GM13976 (cell line): ENCODE measurements at places on chromosomes 11 and 22.

DNA sequence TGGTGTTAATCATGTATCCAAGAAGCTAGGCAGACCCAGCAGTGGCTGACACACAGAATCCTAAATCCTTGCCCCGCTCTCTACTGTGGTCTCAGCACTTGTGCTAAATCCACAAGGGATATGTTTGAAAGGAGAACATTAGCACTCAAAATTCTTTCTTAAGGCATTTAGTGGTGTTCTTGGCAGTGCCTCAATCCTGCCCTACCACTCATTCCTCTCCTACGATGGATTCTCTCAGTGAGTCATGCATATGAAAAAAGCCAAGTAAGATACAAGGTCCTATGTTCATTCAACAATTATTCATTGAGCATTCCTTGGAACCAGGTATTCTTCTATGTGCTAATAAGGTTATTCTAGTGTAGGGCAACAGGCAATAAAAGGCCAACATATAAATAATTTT, 31.2 kb downstream of the RRP8 start:
- no peak for DNase-seq

DNA sequence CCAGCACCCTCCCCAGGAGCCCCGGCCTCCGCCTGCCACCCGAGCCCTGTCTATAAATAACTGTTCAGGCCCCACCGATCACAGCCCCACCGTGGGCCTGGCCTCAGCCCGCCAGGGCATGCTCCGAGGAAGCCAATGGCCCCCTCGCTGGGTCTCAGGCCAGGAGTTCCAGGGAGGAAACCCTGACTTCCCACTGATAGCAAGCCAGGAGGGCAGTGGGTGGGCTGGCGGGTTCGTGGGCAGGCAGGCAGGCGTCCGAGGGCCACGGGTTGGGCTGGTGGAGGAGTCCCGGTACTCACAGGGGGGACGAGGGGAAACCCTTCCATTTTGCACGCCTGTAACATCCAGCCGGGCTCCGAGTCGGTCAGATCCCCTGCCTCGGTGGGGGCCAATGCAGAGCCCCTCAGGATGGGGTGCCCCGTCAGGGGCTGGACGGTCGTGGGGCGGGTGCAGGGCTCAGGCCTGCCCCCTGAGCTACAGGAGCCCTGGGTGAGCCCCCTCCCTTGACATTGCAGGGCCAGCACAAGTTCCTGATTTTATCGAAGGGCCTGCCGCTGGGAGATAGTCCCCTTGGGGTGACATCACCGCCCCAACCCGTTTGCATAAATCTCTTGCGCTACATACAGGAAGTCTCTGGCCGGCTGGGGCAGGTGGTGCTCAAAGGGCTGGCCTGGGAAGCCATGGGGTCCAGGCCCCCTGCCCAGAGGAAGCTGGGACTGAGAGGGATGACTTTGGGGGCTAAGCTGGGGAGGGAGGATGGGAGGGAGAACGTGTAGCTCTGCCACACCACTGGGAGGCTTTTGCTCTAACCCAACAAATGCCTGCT, at the start of gene SPI1:
Gene SPI1, minus strand, starts transcription at position 538 of the 826 bp plus-strand sequence. Its CDS starts 194 bp downstream, at position 344.
- DNase-seq: peak; percentile 90

DNA sequence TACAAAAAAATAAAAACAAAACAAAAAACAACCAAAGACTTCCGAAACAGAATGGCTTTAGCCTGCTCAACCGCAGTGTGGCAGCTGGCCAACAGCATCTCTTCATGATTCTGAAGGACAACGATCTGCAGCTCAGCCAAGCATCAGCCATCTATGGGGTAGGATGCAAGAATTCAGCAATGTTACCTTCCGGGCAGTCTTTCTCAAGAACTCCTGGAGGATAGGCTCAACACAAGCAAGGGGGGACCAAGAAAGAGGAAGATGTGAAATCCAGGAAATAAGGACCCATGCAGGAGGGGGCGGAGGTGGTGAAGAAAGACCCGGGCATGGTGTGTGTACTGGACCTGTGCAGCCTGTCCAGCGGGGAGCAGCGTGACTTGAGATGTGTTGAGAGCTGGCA, 3.5 kb upstream of the TSPO start:
- DNase-seq: no peak

DNA sequence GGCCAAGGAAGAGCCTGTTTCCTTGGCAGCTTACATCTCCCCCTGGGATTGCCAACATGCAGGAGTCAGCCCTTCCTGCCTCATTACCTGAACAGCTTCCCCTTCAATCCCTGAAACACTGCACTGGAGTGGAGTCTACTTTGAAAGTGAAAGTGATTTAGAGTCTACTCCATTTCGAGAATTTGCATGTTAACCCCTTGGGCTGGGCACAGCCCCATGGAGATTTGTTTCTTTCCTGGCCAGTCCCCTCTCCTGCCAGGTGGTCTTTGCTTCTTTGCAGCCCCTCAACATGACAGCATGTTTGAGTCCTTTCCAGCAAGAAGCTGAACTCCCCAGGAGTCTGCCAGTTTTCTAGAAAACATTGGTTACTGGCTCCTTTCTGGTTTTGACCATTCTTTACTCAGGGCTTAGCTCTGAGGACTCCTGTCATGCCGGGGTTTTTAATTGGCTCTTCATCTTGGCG, 59.9 kb downstream of the TRAF6 start:
- DNase-seq: no peak

- DNase-seq: peak; percentile 85
Measured at GRCh38 chr11:46529095-46529905, 64.5 kb downstream of the AMBRA1 start.

- no peak for DNase-seq
Measured at GRCh38 chr22:37860796-37861421, 11.7 kb downstream of the EIF3L start.

GRCh38 chr22:28031383-28031922, 112.4 kb upstream of the PITPNB start:
- no peak for DNase-seq

- DNase-seq: no peak
Measured at GRCh38 chr22:35782504-35782903, 64.8 kb downstream of the APOL5 start.

DNA sequence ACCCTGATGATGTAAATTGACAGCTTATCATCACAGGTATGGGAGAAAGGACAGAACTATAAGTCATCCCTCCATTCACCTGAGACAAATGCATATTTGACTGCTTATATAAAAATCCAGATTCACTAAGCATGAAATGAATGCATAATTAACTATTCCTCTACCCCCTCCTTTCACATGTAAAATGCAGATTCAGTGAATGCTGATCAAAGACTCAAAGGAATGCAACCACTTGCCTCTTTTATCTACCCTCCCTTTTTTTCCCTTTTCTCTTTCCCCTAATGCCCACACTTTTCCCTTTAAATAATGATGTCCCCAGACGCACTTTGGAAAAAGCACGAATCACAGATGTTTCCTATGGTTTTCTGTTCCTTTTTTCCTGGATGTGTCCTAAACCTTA, 4.5 kb upstream of the PLAAT4 start:
- no peak for DNase-seq

GRCh38 chr22:34490886-34491285, 570.6 kb upstream of the LARGE1 start:
- no peak for DNase-seq

GRCh38 chr11:69913591-69914285, 94.5 kb upstream of the FGF3 start:
- DNase-seq: no peak

DNA sequence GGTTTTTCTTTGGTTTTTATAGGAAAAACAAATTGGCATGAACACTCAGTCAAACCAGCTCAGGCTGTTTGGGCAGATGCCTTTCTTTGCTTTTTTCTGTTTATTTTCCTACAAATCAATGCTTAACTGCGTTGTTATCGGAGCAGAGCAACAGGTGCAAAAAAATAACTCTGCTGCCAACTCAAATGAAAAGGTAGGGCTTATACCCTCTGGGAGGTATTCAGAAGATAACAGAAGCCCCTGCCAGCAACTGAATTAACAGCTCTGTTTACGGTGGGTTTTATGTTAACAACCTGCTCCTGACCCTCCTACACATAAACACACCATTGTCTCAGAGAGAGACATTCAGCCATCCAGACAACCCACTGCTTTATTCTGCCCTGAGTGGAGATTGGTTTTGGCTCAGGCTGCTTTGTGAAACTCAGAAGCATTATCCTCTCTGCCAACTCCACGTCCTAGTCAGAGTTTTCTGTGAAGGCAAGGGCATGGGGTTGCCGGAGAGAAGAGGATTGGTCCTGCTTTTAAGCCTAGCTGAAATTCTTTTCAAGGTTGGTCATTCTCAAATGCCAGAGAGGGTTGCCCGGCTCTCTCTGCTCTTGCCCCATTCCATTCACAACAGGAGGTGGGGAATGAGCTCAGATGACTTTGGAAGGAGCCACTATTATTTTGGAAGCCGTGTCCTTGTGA, 11.4 kb downstream of the EHF start:
- DNase-seq: no peak

- peak; percentile 29 for DNase-seq
Measured at GRCh38 chr11:14308114-14308896, 50.7 kb downstream of the RRAS2 start.

DNA sequence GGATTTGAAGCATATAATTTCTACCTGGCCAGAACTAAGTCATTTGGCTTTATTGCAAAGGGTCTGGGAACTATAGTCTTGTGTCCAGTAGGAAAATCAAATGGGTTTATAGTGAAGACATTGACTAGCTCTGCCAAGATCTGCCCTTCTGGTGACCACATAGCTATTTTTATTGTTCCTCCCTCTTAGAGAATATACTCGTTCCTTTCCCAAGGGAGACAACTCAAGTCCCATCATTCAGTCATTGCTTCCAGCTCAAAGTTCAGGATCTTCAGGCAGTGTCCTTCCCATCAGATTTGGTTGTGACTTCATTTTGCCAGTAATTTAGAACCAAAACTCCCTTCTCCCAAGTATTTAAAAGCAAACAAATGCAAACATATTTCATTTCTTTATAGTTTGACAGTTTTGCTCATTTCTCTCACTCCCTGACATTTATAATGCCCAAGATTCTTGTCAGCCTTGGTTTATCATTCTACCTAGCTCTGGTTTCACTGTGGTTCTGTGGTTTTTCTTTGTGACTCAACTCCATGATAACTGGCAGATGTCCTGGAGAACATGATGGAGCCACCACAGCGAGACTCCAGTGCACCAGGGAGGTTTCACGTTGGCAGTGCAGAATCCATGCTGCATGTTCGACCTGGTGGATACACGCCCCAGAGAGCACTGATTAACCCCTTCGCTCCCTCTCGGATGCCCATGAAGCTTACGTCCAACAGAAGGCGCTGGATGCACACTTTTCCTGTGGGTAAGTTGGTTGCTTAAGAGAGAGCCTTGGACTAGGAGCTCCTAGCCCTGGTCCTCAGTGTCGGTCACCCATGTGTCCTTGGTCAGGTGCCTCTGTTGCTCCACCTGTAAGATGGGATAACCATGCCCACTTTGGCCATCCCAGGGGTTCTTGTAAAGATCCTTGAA, 64.9 kb downstream of the DEPDC5 start:
- no peak for DNase-seq

- DNase-seq: no peak
Measured at GRCh38 chr11:12167061-12168000, 56.9 kb downstream of the MICAL2 start.

- DNase-seq: no peak
Measured at GRCh38 chr11:114052160-114052559, 7.4 kb upstream of the ZBTB16 start.
